ENCODE measurements at places on chromosomes 5 and 9.

GRCh38 chr5:55638455-55638854 lies 73.7 kb downstream of the SLC38A9 start:
- no peak for DNase-seq

DNA sequence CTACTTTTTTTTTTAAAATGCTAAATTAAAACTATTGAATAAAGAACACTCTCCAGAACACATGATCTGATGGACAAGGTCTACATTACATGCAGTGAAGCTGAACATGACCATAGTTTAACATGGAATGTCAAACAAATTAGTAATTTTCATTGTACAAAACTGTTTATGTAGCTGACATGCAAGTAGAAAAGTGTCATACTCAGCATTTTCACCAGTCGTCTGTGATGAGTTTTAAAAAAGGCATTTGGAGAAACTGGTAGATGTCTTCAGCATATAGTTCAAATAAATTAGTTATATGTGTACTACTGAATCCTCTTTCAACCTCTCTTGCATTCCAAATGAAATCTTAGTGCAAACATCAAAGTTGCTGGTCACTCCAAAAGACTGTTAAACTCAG lies 301.9 kb downstream of the FER start:
- DNase-seq: no peak

GRCh38 chr9:31848505-31849285 lies 535.7 kb upstream of the ACO1 start:
- no peak for DNase-seq

DNA sequence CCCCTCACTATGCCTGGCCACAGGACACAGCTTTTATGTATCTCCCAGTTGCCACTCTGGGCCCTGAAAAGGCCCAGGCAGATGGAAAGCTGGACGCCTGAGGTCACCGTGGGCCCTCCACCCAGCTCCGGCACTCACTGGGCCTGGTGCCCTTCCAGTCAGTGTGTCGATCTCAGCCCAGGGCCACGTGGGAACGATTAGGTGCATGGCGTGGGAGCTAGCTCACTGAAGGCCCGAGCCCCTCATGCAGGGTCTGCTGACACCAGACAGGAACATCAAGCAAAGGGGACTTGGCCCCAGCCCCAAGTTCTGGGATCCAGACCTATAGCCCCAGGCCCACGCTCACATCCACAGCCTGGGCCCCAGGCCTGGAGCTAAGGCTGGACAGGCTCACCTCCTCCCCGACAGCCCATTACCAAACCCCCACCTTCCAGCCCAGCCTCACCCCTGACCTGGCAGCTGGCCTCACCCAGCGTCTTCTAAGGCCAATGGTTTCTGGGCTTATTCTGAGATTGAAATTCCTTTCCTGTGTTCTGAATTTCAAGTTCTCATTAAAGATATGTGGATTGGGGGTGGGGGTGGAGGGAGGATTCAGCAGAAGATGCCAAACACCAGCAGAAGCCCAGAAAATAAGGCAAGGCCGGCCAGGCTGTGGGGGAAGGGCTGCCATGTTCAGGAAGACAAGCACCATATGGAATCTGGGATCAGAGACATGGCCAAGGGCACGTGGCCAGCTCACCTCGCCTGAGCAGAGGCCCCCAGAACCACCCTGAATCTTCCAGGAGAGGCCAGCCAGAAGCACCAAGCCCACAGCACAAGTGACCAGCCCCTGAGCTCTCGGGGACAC lies 74.5 kb downstream of the ADAMTS2 start:
- DNase-seq: no peak

GRCh38 chr9:112273876-112274275 lies 59.5 kb downstream of the PTBP3 start:
- no peak for DNase-seq

GRCh38 chr9:86983620-86984259 lies 36.4 kb upstream of the GAS1 start:
- DNase-seq: peak; percentile 52

GRCh38 chr9:108530141-108530540 lies 325.6 kb downstream of the ACTL7B start:
- no peak for DNase-seq

DNA sequence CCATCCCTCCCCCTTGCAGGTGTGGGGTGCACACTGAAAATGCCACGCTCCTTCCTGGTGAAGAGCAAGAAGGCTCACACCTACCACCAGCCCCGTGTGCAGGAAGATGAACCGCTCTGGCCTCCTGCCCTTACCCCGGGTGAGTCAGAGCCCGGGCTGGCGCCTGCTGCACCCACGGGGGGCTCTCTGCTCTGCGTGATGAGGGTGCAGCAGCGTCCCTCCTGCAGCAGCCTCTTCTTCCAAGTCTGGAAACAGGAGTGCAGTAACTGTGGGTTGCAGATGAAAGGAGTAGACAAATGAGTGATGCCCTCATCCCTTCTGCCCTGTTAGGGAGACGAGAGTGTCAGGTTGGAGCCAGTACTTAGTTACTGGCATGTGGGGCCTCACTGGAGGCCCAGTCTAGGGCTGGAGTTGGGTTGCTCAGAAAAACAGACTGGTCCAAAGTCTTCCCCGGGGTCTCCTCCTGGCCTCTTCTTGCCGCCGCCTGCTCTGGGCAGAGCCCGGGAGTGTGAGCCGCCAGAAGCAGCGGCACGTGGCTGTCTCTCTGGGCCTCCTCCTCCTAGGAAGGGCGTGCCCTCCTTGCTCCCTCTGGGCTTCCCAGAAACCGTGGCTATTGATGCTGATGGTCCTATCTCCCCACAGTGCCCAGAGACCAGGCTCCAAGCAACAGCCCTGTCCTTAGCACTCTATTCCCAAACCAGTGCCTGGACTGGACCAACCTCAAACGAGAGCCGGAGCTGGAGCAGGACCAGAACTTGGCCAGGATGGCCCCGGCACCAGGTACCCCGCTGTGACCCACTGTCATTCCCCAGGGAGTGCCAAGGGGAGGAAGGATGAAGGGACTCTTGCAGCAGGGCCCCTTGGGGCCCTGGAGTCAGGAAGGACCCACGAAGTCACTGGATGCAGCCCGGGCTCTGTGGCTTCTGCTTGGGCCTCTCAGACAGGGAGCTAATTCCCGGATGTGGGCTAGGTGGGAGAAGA lies 8.4 kb downstream of the GFI1B start:
- DNase-seq: no peak

DNA sequence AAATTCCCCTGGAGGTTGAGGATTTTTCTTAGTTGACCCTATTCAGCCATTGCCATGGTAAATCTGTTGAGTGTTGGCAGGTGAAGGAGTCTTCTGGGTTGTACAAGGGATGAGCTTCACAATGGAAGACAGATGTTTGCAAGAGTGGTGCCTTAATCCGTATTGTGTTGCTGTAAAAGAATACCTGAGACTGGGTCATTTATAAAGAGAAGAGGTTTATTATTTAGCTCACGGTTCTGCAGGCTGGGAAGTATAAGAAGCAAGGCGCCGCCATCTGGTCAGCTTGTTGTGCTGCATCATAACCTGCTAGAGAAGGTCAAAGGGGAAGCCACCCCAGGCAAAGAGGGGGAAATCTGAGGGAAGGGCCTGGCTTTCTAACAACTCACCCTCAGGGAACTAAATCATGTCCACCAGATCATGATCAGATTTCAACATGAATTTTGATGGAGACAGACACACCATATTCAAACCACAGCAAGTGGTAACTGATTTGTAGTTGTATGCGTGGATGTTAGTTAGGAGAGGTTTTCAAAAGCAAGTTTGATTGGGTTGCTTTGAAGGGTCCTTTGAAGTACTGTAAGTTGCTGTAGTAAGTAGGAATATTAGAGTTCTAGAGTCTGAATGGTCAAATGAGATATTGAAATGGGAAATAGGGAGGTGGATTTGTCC lies 2.5 kb downstream of the TNPO1 start:
- no peak for DNase-seq

- no peak for DNase-seq
Measured at GRCh38 chr9:5947912-5948311, 57.2 kb downstream of the MLANA start.

DNA sequence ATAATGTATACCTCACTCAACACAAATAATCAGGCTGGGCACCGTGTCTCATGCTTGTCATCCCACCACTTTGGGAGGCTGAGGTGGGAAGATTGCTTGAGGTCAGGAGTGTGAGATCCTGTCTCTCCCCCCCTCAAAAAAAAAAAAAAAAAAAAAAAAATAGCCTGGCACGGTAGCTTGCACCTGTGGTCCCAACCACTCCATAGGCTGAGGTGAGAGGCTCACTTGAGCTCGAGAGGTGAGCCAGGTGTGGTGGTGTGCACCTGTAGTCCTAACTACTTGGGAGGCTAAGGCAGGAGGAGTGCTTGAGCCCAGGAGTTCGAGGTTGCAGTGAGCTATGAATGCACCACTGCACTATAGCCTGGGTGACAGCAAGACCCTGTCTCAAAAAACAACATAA lies 9.6 kb upstream of the ETF1 start:
- DNase-seq: no peak

- DNase-seq: no peak
Measured at GRCh38 chr9:127221695-127222094, 42.9 kb upstream of the GARNL3 start.

- DNase-seq: no peak
Measured at GRCh38 chr5:177489119-177489716, 8.2 kb downstream of the PDLIM7 start.

DNA sequence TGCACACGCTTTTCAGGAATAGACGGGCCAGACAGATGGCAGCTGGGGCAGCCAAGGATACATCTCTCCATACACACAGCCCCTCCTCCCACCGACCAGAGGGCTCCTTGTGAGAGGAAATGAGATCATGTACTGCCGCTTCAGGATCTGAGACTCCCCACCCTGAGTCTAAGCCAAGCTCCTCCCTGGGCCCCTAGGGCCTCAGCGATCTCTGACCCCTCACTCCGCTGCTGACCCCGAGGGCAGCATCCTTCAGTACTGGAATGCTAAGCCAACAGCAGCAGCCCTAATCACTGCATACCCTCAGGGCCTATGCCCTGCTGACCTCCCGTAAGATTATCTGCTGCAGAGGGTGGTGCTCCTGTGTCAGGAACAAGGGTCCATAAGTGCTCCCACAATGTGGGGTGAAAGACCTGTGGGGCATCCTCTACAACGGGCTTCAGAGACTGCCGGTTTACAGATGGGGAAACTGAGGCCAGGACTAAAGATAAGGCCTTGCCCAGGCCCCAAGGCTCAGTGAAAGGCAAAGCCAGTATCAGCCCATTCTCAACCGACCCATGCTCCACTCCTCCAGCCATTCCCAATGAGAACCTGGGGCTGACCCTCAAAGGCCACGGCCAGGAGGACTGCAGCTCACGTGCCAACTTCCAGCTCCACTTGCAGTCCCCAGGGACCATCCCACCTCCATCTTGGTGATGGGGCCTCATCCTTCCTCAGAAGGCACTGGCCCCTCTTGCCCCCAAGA lies 37.5 kb downstream of the BICD2 start:
- no peak for DNase-seq

- DNase-seq: no peak
Measured at GRCh38 chr5:1161833-1162229, 39.6 kb upstream of the SLC6A19 start.

DNA sequence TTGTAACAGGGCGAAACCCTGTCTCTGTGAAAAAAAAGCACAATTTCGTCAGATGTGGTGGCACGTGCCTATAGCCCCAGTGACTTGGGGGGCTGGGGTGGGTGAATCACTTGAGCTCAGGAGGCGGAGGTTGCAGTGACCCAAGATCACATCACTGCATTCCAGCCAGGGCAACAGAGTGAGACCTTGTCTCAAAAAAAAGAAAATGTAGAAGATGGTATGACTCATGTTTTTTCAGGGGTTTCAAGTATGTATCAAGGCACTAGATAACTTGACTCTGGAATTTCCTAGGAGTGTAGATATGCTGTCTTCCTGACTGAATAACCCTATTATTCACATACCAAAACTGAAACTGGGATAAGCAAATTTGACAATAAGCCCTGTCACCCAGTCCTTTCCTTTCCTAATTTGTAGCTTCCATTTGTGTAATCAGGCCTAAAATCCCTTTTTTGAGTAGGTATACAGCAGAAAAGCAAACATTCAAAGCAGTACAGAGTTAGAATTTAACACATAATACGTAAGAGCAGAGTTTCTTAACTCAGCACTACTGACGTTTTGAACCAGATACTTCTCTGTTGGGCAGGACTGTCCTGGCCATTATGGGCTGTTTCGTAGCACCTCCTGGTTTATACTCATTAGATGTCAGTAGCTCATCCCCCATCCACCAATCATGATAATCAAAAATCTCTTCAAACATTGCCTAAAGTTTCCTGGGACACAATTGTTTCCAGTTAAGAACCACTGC lies 17.3 kb upstream of the ANKRD18B start:
- peak; percentile 64 for DNase-seq

GRCh38 chr5:8844206-8844605 lies 701.7 kb downstream of the SEMA5A start:
- DNase-seq: no peak

- DNase-seq: no peak
Measured at GRCh38 chr5:94192658-94193391, 425.6 kb downstream of the KIAA0825 start.

- DNase-seq: no peak
Measured at GRCh38 chr5:122561209-122561608, 213.7 kb upstream of the SNX2 start.

DNA sequence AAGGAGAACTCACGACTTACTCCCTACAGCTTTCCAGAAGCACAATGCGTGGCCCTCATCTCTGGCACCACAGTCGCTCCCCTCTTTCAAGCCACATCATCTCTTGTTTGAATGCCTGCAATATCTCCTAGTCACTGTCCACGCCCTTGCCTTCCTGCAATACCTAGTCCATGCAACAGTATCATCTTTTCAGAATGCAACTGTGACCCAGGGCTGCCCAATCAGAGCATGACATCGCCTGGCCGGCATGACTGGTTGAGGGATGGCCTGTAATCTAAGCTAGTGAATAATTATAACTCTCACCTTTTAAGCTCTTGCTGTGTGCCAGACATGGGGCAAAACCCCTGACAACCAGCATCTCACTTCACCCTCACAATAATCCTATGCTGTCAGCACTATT lies 52.5 kb upstream of the CPEB4 start:
- no peak for DNase-seq

GRCh38 chr5:132868754-132869153 lies 2.3 kb downstream of the UQCRQ start:
- no peak for DNase-seq

GRCh38 chr9:96460882-96461281 lies 10.9 kb downstream of the HABP4 start:
- DNase-seq: no peak

DNA sequence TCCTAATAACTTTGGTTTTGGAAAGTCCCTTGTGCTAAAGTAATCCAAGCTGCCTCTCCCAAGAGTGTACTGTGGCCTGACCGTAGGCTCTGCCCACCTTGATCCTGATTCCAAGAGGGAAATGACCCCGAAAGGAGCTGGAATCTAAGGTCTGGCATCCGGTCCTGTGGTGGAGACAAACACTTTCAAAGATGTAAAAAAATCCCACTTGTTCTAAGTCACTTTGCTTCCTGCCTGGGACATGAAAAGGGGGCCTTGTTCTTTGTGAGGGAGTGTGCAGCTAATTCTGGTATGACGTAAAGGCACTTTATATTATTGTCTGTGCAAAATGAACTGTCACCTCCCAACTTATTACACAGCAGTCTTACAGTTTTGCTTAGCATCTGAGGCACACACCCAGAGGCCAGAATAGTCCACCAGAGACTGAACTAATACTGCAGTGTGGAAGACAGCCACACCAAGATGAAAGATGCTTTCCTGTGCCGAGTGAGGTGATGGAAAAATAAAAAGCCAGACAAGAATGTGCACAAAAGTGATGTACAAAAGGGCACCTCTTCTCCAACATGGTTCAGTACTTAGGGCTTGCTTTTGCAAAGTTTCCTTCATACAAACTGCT lies 128.7 kb downstream of the SLC12A2 start:
- no peak for DNase-seq

GRCh38 chr9:129637673-129638439 lies 4.1 kb downstream of the ASB6 start:
- no peak for DNase-seq

GRCh38 chr5:18068826-18069225 lies 434.6 kb downstream of the TAF11L14 start:
- DNase-seq: no peak

All from HFF-Myc (cell line).